ENCODE measurements at places on chromosomes 13 and 19.

- no peak for DNase-seq
Measured at GRCh38 chr13:90329641-90330040, 1017.8 kb upstream of the MIR17HG start.

DNA sequence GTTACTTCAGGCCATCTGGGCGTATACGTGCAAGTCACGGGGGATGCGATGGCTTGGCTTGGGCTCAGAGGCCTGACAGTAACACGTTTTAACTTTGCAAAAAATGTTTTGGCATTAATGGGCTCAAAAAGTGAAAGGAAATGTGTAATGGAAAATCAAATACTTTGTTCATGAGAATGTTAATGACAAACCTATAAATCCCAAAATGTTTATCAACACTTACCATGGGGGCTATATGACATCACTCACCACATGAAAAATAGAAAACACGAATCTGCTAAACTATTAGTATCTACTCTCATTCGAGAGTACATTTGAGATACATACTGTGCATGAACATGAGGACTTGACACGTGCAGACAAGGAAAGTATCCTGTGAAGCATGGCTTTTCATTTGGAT, 91.7 kb downstream of the FAM216B start:
- no peak for DNase-seq

DNA sequence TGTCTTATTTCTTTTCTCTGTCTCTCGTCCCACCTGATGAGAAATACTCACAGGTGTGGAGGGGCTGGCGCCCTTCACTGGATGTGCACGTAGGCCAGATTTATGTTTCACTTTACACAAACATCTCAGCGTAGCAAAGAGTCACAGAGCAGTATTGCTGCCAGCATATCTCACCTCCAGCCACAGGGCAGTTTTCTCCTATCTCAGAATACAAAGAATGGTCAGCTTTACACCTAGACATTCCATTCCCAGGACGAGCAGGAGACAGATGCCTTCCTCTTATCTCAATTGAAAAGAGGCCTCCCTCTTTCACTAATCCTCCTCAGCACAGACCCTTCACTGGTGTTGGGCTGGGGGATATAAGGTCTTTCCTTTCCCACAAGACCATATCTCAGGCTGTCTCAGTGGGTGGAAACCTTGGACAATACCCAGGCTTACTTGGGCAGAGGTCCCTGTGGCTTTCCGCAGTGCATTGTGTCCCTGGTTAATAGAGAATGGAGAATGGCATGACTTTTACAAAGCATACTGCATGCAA, 7.2 kb upstream of the ZNF611 start:
- DNase-seq: peak; percentile 79

GRCh38 chr13:66992183-66992582, 238.0 kb downstream of the PCDH9 start:
- no peak for DNase-seq

DNA sequence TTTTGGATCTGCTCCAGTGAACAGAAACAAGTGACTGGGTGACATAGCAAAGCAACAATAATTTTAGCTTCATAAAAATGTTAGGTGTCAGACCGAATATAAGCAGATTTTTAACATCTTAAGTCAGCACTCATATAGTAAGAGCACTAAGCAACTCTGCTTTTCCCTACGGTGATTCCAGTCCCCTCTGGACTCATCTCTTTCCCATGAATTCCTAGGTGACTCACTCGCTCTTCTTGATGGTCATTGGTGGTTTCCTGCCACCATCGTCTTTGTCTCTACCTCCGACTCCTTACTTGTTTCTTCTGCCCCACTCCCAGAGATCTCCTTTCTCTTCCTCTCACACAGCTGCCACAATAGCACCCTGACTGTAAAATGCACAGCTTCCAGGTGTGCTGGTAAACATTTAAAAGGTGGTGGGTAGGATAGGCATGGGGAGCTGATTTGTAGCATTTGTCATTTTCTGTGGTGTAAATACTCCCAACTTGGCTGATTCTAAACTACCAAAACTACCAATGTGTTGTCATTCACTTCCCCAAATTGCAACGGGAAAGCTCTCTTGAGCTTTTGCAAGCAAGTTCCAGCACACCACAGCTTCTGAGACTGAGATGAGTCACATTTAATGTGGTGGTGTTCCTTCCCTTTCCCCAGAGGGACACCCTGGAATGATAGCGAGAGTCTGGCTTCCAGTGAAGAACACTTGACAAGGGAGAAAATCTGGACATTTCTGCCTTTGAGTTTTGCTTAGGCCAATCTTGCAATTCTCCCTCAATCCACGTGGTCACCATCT, 42.8 kb upstream of the CLDN10 start:
- no peak for DNase-seq

DNA sequence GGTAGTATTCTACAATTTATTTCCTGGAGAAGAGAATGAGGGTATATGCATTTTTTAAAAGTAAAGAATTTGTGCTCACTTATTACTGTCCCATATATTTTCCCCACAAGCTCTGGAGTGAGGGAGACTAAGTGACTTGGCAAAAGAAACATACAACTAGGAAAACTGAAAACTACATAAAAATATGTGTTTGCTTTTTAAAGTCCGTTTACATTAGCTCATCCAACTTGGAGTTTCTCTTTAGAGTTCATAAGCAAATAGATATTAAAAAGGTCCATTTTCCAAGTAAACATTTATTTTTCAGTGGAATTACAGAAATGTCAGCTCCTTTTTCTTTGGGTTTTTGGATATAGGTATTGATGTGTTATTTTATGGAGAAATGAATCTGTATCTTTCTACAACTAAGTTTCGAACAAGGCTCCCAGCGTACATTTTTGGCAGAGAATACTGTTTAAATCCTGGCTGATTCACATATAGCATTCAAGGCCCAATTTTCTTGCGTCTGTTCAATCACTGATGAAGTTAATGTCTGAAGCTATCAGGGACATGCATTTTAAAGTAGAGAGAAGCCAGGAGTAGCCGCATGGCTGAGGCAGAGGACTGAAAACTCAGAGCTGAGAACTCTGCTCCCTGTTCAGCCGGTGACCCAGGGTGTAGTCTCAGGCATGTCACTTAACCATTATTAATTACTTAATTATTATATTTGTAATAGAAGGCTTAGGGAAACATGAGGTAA, 729.4 kb downstream of the EFNB2 start:
- DNase-seq: no peak

DNA sequence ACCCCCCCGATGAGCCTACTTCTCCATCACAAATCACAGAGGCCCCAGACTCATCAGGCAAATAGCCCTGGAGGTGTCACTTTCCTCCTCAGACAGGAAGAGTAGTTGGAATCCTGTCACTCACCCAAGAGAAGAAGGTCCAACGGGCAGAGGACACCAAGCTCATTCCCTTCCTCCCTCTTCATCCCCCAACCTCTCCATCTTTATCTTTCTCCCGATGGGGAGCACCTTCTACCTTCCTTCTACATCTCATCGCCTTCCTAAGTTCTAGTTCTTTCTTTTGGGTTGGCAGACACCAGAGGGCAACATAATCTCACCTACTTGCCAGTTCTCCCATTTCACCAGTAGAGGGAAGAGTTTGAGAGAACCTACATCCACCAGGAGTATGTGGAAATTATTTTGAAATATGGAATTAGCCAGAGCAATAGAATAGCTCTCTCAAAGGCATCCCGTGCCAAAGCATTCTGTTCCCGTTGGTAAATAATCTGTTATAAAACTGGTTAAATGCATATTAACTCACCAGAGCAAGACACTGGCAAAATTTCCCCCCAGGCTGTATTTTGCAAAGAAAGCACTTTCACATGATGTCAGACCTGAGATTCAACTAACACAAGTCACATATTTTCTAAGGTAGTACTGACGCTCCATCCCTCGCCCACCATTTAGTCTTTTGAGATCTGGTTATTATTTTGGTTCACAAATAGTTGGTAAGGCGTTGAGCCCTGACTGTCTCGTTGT, 55.0 kb downstream of the ZIC5 start:
- peak; percentile 73 for DNase-seq

GRCh38 chr13:92510416-92510815, 716.2 kb upstream of the GPC6 start:
- peak; percentile 2 for DNase-seq

GRCh38 chr13:93364166-93364565, 137.6 kb downstream of the GPC6 start:
- no peak for DNase-seq

DNA sequence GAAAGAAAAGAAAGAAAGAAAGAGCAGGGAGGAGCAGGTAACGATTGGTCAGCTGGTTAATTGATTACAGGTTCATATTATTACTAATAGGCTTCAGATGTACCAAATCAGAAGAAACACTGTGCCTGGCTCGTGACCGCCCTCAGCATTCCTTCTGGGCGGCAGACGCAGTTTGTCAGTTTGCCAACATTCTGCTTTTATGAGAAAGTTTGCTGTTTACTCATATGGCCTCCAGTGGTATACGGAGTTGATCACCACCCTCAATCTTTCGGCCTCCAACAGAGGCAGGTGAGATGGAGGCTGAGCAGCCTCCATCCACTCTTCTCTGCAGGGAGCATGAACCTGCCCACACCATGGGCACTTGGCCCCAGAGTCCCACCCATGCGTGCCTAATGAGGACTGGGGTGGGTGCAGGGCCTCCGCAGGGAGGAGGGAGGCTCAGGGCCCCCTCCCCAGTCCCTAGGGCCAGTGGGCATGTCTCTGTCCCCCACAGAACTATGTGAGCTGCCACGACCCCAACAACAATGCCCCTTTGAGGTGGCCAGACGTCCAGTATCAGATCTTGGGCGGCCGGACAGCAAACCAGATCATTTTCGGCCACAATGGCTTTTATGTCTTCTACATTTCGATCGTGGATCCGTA, 8.8 kb downstream of the PRR22 start:
- no peak for DNase-seq

GRCh38 chr13:86193281-86193680, 394.1 kb upstream of the SLITRK6 start:
- no peak for DNase-seq

DNA sequence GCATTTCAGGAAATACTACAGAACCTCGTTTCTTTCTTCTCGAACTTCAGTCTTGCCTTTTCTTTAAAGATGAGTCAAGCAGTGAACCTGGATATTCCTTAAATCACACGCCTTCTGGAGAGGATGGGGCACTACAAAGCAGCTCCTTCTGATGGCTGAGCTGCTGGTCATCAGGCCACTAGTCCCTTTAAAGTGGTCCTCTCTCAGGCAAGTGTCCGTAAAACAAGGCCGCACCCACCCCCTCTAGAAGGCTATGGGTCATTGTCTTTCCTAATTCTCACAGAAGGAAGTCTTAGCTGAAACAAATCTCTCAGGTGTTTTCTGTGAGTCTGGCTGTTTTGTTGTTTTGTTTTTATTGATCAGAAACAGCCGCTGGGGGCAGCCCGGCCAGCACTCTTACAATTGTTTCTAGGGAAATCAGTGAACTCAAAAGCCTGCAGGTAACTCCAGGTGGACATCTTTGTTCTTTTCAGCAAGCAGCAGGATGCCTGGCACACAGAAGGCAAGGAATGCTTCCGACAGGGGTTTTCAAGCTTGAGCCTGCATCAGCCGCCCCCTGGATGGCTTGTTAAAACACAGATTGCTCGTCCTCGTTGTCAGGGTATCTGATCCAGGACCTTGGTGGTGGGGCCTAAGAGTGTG, 45.4 kb downstream of the MBNL2 start:
- DNase-seq: peak; percentile 55

- no peak for DNase-seq
Measured at GRCh38 chr13:34543836-34544235, 398.2 kb upstream of the NBEA start.

DNA sequence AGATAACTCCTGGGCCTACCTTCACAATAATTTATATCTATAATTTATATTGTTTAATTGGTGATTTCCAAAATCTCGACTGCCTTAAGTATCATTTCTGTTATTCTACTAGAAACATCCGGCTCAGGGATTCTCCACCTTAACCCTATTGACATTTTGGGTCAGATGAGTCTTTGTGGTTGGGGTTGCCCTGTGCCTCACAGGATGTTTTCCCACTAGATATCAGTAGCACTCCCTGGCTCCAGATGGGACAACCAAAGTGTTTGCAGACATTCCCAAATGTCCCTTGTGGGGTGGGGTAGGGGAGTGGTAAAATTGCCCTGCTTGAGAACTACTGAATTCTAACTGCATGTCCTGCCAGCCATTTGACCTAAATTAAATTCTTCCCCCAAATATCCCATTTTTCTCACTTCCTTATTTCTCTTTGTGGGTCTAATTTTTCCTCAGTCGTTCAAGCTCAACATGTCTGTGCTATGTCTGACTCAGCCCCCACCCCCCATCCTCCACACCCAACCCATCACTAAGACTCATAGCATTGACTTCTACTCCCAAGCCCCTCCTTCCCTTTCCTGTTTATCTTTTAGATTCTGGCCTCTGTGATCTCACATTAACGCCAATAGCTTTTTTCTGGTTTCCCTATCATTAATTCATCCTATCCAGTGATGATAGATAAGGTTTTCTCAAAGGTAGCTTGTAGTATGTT, 545.1 kb downstream of the EFNB2 start:
- no peak for DNase-seq

DNA sequence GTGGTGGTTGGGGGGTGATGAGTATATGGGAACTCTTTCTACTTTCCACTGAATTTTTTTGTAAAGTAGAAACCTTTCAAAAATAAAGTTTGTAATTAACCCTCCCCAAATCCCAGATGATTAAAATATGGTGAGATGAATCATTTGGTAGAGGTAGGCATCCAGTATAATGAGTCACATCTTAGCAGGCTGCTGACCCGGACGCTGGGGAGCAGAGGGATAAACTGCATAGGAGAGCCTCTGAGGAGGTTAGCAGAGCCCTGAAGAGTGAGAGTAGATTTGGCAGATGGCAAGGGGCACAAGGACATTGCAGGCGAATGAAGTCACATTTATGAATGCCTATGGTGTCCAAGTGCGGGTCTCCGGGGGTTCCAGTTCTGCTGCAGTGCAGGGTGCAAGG, 293.8 kb downstream of the FGF9 start:
- no peak for DNase-seq

DNA sequence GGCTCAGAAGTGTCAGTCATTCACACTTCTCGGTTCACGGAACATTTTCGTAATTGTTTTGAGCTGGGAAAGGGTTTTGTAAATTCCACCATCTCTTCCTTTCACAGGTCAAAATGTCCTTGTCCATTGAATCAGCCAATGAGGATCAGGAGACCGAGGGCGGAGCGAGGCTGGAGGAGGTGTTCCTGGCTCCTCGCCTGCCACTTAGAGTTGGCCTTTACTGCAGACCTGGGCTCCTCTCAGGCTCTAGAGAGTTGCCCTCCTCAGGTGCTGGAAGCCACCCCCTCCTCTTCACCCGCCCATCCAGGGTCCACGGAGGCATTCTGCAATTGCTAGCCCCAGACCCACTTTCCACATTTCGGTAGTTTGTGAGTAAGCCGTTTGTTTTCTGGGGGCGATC, 370.4 kb downstream of the IRS2 start:
- DNase-seq: no peak

DNA sequence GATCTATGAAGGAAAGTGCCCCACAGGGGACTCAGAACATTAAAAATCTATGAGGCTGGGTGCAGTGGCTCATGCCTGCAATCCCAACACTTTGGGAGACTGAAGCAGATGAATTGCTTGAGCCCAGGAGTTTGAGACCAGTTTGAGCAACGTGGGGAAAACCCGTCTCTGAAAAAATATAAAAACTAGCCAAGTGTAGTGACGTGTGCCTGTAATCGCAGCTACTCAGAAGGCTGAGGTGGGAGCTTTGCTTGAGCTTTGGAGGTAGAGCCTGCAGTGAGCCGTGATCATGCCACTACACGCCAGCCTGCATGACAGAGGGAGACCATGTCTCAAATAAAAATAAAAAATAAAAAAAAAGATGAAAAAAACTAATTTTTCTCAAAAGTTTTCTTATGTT, 1070.6 kb downstream of the PCDH9 start:
- DNase-seq: no peak

Data from ELF-1 (cell line).